ENCODE measurements at places on chromosomes 2 and 18.
A peak's percentile ranks its signal among the peaks of the same experiment; 100 is the strongest.

DNA sequence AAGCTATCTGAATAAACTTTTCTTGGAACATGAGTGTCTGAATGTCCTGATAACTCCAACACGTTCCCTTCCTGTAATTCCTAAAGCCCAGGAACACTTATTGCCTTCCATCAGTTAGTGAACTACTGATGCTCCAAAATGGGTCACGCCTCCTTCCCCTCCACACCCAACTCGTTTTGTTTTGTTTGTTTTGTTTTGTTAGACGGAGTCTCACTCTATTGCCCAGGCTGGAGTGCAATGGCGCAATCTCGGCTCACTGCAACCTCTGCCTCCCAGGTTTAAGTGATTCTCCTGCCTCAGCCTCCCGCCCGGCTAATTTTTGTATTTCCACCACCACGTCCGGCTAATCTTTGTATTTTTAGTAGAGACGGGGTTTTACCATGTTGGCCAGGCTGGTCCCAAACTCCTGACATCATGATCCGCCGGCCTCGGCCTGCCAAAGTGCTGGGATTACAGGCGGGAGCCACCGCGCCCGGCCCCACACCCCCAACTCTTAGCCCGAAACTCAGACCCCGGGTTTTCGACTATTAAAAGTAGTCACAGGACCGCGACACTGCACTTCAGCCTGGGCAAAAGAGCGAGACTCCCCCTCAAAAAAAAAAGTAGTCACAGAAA is 774 bp downstream of the IER3IP1 start:
- no peak for DNase-seq

DNA sequence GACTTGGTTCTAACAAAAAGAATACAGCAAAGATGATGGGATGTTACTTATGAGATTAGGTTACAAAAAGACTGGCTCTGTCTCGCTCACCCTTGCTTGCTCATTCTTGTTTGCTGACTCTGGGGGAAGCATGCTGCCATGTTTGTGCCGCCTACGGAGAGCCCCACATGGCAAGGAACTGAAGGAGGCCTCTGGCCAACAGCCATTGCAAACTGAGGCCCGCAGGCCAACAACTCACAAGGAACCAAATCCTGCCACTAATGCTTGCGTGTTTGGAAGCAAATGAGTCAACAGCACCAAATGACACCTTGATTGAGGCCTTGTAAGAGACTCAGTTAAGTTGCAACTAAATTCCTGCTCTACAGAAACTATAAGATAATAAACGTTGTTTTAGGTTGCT is 297.6 kb upstream of the STON1 start:
- no peak for DNase-seq

GRCh38 chr18:77114415-77115191 is 18.0 kb downstream of the MBP start:
- DNase-seq: no peak

DNA sequence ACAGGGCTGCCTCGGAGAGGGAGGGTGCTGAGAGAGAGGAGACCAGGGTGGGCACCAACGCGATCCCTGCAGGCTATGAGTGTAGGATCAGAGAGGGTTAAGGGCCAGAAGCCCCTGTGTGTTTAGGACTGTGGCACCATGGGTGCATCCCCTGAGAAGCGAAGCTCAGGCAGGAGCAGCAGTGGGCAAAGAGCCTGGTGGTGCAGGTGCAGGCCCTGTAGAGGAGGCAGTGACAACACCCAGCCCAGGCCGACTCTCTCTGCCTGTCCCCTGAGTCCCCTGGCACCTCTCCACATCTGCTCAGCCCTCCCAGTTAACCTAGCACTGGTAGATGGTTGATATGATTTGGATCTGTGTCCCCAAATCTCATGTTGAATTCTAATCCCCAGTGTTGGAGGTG is 139.8 kb downstream of the RNF152 start:
- no peak for DNase-seq

GRCh38 chr18:64208516-64208915 is 59.6 kb upstream of the LINC00305 start:
- no peak for DNase-seq

- no peak for DNase-seq
These were observed 247.9 kb downstream of the TSN start for GRCh38 chr2:122003196-122003940.

GRCh38 chr2:97774425-97774824 is 61.0 kb downstream of the ZAP70 start:
- peak; percentile 56 for DNase-seq

GRCh38 chr2:188269004-188269403 is 22.7 kb upstream of the GULP1 start:
- DNase-seq: peak; percentile 49

DNA sequence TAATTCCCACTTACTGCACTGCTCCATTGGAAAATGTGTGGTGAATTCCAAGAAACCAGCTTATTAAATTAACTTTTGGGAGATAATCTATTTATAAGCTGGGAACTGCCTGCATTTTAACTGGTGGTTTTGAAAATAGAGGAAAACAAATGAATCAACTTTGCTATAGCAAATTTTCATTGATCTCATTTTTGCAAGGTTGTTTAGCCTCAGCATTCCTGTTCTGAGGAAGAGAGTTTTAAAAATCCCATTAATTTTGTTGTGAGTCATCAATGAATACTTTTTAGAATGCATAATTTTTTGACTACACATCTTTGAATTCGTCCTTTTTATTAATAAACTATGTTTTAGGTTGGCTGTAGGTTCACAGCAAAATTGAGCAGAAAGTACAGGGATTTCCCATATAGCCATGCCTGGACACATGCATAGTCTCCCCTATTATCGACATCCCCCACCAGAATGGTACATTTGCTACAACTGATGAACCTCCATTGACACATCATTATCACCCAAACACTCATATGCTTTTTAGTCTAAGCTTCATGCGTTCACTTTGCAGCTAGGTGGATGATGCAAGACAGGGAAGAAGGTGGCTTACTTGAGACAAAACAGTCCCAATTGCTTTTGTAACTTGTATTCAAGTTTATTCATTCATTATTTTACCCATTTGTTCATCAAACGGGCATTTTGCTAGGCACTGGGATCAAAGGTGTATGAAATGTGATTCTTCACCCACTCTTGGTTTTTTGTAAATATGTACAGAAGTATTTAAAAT is 106.9 kb downstream of the ZNF521 start:
- DNase-seq: no peak

- DNase-seq: peak; percentile 52
These were observed 679.2 kb downstream of the CNTNAP5 start for GRCh38 chr2:124704071-124704925.

DNA sequence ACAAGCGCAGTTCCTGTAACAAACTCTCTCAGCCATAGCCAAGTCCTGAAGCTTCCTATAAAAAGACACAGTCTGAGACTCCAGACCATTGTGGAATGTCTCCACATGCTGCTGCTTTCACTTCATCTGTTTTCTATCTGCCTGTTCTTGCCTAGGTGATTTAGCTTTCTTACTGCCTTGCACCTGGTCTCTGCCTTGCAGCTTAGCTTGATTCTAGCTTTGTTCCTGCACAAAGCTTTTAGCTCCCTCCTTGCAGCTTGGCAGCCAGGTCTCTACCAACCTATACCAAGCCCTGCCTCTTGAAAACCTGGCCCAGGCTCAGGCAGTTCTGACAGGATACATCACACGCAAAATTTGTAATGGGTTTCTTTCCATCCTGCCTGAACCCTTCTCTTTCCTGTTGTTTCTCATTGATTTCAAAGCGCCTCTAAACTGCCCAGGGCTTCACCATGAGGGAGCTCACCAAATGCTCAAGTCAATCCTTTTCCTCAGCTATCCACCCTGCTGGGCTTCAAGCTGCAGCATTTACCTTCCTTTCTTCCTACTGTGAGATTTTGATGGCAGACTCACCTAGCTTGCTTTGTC is 941.3 kb upstream of the NXPH2 start:
- no peak for DNase-seq

GRCh38 chr2:117794668-117795067 is 19.8 kb upstream of the DDX18 start:
- DNase-seq: no peak

DNA sequence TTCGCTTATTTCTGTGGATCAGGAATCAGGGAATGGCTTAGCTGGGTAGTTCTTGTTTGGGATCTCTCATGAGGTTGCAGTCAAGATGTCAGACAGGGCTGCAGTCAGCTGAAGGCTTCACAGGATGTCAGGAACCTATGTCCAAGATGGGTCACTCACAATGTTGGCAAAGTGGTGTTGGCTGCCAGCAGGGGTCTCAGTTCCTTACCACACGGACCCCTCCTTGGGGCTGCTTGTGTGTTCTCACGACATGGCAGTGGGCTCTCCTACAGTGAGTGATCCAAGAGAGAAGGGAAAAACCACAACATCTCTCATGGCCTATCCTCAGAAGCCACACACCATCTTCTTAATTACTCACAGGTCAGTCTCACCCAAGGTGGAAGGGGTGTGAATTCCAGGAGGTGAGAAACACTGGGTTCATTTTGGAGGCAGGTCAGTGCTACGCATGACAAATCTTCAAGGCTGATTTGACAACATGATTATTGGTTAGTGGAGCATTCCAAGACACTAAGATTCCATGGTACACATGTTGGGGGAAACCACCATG is 1.3 kb upstream of the ANTXR1 start:
- DNase-seq: no peak

GRCh38 chr2:42028571-42029148 is 19.2 kb upstream of the PKDCC start:
- DNase-seq: no peak

DNA sequence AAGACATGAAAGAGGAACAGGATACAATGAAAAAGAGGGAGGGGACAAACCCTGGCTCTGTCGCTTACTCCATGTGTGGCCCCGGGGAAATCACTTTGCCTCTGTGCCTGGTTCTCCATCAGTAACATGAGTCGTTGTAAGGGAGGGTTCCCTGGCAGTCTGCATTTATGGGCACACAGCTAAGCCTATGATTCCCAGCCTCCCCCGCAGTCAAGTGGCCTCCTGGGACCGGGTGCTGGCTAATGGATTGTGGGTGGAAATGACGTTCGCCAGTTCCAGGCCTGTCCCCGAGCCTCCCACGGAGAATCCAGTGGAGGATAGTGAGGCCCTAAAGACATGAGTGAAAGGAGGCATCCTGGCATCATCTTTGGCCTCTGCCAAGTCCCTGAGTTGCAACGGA is 42.7 kb downstream of the SFXN5 start:
- DNase-seq: peak; percentile 54

DNA sequence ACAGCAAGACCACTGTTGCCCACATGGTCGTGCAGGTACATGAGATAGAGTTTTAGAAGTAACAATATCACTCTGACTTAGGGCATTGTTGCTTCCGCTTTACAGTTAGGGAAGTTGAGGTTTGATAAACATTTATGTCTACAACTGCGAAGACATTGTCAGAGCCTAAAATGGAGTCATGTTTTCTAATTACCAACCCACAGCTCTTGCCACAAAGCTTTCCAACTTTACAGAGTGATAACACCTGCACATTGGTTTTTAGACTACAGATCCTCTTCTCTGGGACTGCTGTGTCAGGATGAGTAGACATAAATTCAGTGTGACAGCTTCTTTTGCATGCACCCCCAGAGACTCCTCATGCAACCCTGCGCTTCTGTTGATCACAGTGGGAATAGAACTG is 119.0 kb downstream of the FEZ2 start:
- no peak for DNase-seq

DNA sequence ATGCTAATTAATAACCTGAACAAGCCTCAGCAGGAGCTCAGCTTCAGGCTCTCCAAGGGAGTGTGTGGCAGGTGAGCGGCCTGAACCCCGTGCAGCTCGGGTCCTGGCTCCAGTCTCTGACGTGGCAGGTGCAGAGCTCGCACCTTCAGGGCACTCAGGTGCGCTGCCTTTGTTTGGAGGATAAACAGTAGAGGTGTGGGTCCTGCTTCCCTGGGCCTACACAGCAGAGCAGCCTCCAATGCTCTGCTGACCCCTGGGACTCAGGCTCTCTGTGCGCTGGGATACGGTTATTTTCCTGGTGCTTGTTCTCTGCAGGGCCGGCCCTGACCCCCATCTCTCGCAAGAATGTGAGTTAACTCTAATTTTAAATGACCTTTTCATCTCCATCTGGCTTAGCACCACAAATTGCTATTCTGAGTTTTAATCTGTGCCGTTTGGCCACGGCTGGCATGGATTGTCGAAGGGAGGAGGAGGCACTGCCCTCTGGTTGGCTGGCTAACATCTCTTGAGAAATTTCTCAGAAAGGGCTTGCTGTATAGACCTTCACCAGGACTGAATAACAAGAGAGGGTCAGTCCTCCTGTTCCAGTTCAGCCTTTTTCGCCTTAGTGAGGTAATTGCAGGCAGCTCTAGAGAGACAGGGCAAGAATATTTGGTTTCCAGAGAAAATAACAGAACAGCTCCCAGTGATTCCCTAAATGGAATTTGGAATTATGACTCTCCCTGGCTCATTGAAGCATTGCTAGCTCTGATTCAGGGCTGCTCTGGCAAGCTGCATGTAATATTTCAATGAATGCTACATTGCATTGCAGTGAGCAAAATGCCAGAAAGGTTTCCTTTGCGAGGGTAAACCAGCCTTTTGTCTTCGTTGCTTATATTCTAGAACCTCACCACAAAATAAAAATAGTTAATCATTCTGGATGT is 161.8 kb downstream of the DCDC2C start:
- DNase-seq: no peak

GRCh38 chr2:224819075-224819474 is 102.9 kb upstream of the CCDC195 start:
- no peak for DNase-seq

DNA sequence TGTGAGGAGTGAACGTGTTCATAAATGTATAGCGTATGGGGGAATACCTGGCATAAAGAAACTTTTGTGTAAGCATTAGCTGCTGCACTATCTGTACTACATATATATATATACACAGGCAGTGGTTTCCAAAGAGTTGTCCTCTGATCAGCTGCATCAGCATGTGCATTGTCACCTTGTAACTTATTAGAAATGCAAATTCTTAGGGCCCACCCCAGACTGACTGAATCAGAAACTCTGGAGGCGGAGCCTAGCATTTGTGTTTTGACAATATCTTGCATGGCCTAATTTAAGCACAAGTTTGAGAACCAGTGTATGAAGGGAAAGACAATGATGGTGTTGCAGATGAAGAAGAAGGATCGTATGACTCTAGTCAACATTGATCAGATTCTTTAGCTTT is 299.5 kb downstream of the CCDC102B start:
- no peak for DNase-seq

- no peak for DNase-seq
These were observed 1215.8 kb downstream of the CNTNAP5 start for GRCh38 chr2:125240870-125241269.

DNA sequence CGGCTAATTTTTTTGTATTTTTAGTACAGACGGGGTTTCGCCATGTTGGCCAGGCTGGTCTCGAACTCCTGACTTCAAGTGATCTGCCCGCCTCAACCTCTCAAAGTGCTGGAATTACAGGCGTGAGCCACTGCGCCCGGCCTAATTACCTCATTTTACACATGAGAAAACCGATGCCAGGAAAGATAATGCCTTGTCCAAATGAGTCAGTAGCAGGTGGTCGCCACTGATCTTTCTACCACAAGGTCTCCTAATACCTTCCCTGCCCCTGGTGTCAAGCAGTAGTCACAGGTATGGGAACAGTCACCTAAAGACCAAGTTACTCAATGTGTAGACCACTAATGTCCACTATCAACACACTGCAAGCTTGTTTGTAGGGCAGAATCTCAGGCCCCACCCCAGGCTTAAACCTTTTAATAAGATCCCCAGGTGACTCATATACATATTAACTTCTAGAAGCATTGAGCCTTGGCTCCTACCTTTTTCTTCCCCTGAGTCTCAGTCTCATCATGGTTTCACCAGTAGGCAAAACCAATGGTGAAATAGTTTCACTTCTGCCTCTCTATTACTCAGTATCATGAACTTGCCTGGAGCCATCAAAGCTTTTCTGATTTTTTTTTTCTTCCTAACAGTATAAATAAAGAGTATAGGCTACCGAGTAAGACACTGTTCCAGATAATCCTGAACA is 6.9 kb upstream of the EPB41L5 start:
- no peak for DNase-seq

- DNase-seq: peak; percentile 62
These were observed 128.5 kb downstream of the RAPGEF4 start for GRCh38 chr2:172864182-172864581.
